Left lobe of liver (tissue), 2 donors: ENCODE measurements at places on chromosomes 5 and 9.

DNA sequence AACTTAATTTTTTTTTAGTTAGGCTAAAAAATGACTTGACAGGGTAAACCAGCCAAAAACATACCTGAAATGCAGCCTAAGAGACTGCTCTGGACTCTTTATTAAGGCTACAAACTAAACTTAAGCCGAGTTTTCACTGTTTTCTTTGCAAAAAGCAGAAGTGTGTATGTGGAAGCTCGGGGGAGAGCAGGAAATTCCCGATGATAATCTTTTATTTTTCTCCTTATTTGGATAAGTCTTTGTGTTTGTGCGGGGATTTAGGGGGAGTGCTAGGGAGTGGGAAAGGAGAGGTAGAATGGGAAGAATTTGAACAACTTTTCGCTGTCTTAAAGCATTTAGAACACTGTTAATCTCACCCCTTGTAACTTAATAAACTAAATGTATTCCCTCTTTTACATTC is 30.7 kb upstream of the GPR21 start:
- DNase-seq, result no peak

DNA sequence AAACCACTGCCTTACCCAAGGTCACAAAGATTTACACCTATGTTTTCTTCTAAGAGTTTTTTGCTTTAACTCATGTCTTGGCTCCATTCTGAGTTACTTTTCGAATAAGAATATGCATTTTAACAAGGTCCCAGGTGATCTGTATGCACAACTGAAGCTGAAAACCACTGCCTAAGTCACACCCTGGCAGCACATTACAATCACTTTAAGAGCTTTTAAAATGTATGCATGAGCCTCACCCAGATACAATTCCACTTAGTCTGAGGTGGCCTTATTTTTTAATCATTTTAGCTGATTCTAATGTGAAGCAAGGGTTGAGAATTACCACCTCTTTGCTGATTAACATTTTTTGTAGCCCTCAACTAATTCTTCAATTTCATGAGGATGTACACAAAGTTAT is 29.5 kb downstream of the IDNK start:
- no peak for DNase-seq

- no peak for DNase-seq
Observed at GRCh38 chr5:94057217-94057616, 315.8 kb upstream of the POU5F2 start.

DNA sequence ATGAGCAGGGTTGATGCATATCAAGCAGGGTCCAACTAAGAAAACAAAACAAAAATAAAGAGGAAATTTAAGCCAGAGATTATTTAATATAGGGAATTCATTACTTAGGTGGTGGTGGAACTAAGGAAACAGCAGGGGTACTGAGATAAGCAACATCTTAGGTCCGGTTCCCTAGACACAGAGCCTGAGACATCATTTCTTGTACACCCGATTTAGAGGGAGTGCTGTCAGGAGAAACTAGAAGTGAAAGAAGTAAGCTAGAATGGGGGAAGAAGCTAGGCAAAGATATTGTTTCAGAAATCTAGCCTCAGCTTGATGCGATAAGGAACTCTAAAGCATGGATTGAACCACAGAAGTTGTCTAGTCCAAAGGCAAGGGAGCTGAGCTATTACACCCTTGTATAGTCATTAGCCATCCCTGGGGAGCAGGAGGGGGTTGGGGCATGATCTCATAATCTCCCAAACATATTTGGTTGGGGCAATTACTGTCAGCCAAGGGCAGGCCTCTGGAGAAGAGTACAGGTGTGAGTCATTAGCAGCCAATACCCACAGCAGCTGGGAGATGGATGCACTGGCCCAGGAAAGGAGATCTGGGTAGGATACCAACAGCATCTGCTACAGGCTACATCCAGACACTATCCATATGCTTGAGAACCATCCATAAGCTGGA is 194.5 kb downstream of the ARL15 start:
- no peak for DNase-seq

DNA sequence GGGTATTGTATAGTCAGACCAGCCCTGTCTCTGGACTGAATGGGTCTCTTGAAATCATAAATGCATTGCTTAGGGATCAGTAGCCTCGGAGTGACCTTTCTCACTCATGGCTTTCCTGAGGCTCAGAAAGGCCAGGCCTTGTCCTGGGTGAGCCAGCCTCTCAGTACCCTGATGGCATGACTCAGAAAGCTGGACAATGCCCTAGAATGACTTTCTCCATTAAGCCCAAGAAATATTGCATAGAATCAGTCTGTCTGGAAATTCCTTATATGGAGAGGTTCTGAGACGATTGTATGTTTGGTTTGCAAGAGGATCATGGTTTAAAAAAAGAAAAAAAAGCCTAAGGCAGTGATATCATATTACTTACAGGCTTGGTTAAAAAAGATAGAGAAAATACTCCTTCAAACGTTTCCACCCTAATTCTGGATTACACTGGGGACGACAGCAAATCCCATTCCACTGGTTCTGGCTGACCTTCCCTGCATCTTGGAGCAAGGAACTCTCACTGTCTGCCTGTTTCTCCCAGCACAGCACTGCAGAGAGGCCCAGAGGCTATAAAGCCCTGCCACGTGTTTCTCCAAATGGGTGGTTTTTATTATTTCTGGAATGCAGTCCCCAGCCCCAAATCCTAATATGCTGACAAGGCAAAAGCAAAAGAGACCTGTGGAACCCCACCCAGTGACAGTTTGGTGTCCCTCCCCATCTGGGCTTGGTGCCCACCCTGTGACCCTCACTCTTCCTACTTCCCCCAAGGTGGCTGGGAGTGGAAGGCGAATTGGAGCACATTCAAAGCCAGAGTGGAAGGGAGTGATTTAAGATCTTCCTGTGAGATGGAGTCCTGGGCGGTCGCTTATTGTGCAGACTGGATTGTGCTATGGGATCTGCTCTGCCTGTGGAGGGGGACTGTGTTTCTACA is 34.4 kb downstream of the MAP1B start:
- DNase-seq, result no peak

DNA sequence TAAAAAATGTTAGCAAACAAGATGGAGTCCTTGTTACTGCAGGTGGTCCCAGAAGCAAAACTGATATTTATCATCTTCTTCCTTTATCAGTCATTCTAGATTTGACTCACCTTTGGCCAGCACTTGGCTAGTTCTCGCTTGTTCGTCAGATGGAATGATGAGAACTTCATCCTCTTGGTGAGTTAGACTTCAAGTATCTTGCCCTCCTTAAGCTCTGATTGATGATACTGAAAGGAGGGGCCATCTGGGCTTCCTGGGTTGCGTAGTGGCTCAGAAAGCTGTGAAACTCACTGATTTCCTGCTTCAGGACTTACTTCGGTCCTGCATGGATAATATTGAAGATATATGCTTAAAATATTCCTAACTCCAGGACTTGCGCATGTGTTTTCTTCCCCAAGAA is 1248.2 kb upstream of the CDH9 start:
- DNase-seq, result no peak

- no peak for DNase-seq
Observed at GRCh38 chr5:116097301-116097700, 12.5 kb downstream of the COMMD10 start.

DNA sequence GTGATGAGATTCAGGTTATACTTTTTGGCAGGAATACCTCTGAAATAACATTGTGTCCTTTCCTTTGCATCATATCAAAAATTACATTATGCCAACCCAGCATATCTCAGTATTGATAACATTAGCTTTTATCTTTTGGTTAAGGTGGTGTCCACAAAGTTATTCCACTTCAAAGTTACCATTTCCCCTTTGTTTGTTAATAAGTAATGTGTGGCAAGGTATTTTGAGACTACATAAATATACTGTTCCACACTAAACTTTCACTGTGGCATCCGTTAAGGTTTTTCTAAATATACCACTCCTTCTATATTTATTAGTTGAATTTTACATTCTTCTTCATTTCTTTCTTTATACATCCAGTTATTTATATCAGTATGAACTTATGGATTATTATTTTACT is 14.1 kb upstream of the ARHGEF37 start:
- no peak for DNase-seq

- no peak for DNase-seq
Observed at GRCh38 chr5:104266161-104266560, 703.6 kb upstream of the NUDT12 start.

DNA sequence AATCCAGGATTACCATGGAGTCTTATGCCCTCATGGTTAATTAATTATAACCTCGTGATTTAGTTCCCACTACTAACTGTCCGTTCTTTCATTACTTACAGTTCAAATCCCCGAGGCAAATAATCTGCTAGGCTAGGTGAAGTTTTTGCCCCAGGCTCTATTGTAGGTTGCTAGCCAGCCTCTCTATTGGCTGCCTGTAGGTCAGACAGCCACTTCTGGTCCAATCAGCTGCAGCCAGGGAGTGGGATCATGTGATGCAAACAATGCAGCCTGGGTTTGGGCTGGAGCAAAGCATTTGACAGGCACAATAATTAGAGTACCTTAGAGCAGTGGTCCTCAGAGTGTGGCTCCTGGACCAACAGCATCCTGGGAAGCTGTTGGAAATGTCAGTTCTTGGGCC is 17.7 kb downstream of the TMEM252 start:
- DNase-seq, result no peak

GRCh38 chr9:93129286-93129685 is 4.8 kb downstream of the NINJ1 start:
- DNase-seq, result peak; percentile 50

DNA sequence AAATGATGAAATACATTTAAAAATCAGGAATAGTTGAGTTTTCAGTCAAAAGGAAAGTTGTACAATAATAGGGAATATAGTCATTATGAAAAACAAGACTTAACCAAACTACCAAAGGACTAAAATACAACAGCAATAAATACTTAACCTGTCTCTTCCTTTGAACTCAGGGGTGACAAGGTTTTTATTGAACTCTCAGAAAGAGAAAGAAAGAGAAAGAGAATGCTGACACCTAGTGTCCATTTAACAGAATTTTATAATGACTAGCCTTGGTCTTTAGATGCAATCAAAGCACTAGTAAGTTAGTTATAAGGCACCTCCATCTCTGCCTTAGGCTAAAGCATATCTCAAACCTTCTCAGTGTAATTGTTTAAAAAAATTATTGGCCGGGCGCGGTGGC is 47.5 kb downstream of the UIMC1 start:
- no peak for DNase-seq

- no peak for DNase-seq
Observed at GRCh38 chr5:140295414-140295813, 7.5 kb downstream of the PFDN1 start.

GRCh38 chr5:891837-892393 is 686 bp downstream of the BRD9 start:
- DNase-seq, result no peak

- no peak for DNase-seq
Observed at GRCh38 chr5:3913279-3913678, 317.6 kb downstream of the IRX1 start.

GRCh38 chr5:42665857-42666256 is 90.8 kb upstream of the CCDC152 start:
- no peak for DNase-seq

DNA sequence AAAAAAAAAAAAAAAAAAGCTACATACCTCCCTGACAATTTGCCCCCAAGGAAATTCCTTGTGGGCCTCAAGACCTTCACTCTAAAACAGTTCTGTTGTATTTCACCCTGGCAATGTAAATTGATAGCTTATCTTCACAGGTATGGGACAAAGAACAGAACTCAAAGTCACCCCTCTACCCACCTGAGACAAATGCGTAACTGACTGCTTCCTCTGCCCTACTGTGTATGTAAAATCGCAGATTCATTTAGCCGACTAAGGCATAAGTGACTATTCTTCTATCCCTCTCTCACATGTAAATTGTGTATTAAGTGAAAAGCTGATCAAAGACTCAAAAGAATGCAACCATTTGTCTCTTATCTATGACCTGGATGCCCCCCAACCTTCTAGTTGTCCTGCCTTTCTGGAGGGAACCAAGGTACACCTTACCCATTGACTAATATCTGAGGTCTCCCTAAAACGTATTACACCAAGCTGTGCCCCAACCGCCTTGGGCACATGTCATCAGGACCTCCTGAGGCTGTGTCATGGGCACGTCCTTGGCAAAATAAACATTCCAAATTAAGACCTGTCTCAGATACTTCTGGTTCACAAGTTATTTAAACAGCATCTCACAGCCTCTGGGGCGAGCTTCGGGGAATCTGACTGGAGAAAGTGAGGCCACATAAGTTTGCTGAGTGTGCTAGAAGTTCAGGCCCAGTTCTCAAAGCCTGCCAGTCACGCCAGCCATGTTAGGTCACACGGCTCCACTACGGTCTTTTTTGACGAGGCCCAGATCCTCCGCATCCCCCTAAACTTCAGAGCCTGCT is 954 bp downstream of the TBCA start:
- DNase-seq, result no peak

GRCh38 chr9:138112791-138113600 is 235.4 kb downstream of the CACNA1B start:
- DNase-seq, result peak; percentile 18

DNA sequence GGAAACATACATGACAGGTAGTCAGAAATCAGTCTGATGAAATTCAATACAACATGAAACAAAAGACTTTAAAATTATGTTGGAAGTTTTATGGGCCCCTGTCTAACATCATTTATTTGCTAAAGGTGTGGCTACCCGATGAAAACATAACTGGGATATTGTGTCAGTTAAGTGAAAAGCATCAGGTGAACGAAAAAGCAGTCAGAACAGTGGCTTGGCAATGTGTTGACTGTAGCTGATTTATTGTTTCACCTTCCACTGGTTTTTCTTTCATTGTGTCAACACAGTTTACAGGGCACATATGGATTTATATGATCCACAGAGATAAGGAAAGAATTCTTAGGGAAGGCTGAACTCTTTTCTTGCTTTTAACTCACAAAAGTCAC is 429.6 kb upstream of the ZNF608 start:
- no peak for DNase-seq

DNA sequence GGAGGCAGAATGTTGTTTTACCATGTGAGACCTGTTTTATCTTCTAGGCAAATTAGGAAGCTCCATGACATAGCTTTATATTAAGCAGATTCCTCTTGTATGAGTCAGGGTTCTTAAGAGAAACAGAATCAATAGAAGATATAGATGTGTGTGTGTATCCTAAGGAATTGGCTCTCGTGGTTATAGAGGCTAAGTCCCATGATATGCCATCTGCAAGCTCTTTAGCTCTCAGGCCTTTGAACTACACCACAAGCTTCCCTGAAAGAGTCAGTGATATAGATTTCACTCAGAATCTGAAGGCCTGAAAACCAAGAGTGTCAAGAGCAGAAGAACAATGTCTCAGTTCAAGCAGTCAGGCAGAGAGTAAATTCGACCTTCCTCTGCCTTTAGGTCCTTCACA is 365.8 kb upstream of the ZNF608 start:
- DNase-seq, result no peak

- DNase-seq, result no peak
Observed at GRCh38 chr9:27791311-27791710, 218.0 kb upstream of the C9orf72 start.

DNA sequence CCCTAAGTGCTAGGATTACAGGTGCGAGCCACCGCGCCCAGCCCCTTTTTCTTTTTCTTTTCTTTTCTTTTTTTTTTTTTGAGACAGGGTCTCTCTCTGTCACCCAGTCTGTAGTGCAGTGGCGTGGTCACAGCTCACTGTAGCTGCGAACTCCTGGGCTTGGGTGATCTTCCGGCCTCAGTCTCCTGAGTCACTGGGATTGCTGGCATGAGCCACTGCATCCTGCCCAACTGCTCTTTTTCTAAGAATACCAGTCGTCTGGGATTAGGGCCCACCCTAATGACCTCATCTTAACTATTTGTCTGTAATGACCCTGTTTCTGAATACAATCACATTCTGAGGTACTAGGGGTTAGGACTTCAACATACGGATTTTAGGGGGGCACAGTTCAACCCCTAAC is 34.1 kb upstream of the NANS start:
- no peak for DNase-seq
